ENCODE measurements at places on chromosomes 11 and 22. TPM values are rescaled to one million over a fixed set of nuclear protein-coding genes. Genes with fewer than 3 reads are reported as not detected.

The CHRM4 gene
- 1.3 TPM for total RNA-seq

The IL17REL gene
- total RNA-seq = not detected

The HBE1 gene
- 0.94 TPM for total RNA-seq

The ELMOD1 gene
- total RNA-seq = under 0.01 TPM

The LRP4 gene
- not detected for total RNA-seq

The MAML2 gene
- 48.2 TPM for total RNA-seq

The PRDM11 gene
- total RNA-seq = 0.73 TPM

The RASD2 gene
- 0.52 TPM for total RNA-seq

The MED15 gene
- 93.5 TPM for total RNA-seq

The ARHGAP42 gene
- 1.4 TPM for total RNA-seq

The TIGD3 gene
- total RNA-seq = 0.42 TPM

The XKR3 gene
- not detected for total RNA-seq

The KCNK7 gene
- total RNA-seq = 1.7 TPM

The CNTN5 gene
- total RNA-seq = not detected

The OR8I2 gene
- total RNA-seq = not detected

The TMEM191C gene
- 2.1 TPM for total RNA-seq

The SLC1A2 gene
- 2.0 TPM for total RNA-seq

The TSPAN4 gene
- total RNA-seq = 15.5 TPM

The SAA1 gene
- not detected for total RNA-seq

The MOV10L1 gene
- total RNA-seq = not detected

The RBFOX2 gene
- total RNA-seq = 0.42 TPM

The PATE4 gene
- total RNA-seq = not detected

The CASP5 gene
- total RNA-seq = 0.84 TPM

The CYB5R2 gene
- 1.5 TPM for total RNA-seq

The TENM4 gene
- total RNA-seq = 0.63 TPM

The ART5 gene
- not detected for total RNA-seq

The NAALAD2 gene
- not detected for total RNA-seq

The MALAT1 gene
- 22,943 TPM for total RNA-seq

The CHADL gene
- total RNA-seq = 1.5 TPM

The HTR3B gene
- total RNA-seq = not detected

The SEPTIN3 gene
- total RNA-seq = 0.10 TPM

The TUB gene
- total RNA-seq = under 0.01 TPM

The KCNJ5 gene
- under 0.01 TPM for total RNA-seq

The GSTT2 gene
- total RNA-seq = not detected

The SLC22A12 gene
- not detected for total RNA-seq
